Ovary (tissue), 10 donors: ENCODE measurements at places on chromosomes 7 and 10.

- no peak for DNase-seq
Measured at GRCh38 chr10:52424341-52424740, 110.3 kb downstream of the DKK1 start.

DNA sequence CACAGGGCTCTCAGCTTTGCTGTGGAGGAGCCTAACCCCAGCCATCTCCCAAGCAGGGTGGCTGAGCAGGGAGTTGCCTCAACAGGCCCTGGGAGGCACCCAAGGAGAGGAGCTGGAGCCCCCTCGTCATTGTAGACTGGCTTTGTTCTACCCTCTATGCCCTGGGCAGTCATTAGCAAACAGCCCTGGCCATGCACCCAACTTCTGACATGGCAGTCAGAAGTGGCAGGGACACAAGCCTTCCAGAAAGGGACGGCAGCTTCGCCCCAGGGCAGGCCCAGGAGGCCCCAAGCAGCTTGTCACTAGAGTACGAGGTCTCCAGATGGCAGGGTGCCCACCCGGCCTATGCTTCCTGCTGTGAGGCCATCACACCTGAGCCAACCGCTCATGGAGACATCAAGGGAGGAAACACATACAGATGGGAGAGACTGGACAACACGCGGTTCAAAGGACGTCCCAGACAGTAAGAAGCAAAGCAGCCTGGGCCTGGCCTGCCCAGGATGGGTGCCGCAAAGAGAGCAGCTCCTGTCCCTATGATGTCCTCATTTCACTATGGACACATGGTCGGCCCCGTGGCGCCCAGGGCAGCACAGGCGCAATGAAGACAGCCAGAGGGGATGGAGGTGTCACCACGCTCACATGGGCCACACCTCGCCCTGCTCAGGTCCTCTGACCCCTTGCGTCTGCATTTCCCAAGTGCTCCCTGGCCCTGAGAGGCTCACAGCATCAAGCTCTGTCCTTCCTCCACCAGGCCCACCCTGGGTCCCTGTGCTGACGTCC, 190.9 kb upstream of the CXCL12 start:
- DNase-seq, result no peak

GRCh38 chr7:123494193-123494796, 40.1 kb downstream of the IQUB start:
- DNase-seq, result no peak

DNA sequence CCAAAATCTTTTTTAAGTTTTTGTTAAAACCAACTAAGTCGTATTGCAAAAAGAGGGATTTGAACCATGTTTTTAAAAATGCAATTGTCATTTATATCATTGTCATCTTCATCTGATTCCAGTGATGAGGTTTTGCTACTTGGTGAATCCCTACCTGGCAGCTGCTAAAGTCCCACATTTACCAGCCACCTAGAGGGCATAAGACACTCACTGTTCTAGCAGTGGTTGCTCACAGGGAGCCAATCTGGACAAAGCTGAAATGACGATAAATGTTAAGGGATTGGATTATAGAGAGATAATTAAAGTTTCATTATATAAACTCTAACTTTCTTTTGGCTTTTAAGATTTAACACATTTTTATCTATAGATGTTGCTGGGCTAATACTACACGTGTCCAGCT, 18.7 kb downstream of the KIFBP start:
- DNase-seq, result no peak
